CD4-positive, CD25-positive, alpha-beta regulatory T cell (primary cell): ENCODE measurements at places on chromosomes 1 and 21.
A peak's percentile ranks its signal among the peaks of the same experiment; 100 is the strongest.

- DNase-seq: no peak
Observed at GRCh38 chr1:104084380-104084779, 334.7 kb downstream of the AMY1C start.

GRCh38 chr1:116334868-116335635, 38.0 kb upstream of the ATP1A1 start:
- DNase-seq: no peak

- DNase-seq: no peak
Observed at GRCh38 chr1:153386500-153386901, 4.4 kb downstream of the S100A8 start.

GRCh38 chr21:32523463-32523862, 61.9 kb downstream of the TCP10L start:
- no peak for DNase-seq

GRCh38 chr1:172417557-172417956, 2.9 kb upstream of the C1orf105 start:
- DNase-seq: no peak

GRCh38 chr1:211287218-211287617, 28.1 kb downstream of the RCOR3 start:
- DNase-seq: no peak

DNA sequence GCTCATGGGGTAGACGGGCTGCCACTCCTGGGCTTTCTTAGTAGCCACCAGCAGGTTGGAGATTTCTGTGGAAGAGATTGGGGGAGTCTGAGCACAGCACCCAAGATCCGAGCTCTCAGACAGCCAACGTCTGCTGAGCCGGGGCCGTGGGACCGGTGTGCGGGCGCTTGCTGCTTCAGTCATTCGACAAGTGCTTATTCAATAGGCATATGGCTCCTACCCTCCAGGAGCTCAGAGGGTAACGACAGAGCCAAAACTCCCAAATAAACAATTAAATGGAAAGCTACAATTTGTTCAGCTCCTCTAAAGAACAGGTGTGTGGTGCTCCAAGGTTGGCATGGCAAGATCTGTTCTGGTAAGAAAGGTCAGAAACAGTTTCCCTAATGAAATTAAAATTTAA, 106.0 kb downstream of the RAVER2 start:
- no peak for DNase-seq

DNA sequence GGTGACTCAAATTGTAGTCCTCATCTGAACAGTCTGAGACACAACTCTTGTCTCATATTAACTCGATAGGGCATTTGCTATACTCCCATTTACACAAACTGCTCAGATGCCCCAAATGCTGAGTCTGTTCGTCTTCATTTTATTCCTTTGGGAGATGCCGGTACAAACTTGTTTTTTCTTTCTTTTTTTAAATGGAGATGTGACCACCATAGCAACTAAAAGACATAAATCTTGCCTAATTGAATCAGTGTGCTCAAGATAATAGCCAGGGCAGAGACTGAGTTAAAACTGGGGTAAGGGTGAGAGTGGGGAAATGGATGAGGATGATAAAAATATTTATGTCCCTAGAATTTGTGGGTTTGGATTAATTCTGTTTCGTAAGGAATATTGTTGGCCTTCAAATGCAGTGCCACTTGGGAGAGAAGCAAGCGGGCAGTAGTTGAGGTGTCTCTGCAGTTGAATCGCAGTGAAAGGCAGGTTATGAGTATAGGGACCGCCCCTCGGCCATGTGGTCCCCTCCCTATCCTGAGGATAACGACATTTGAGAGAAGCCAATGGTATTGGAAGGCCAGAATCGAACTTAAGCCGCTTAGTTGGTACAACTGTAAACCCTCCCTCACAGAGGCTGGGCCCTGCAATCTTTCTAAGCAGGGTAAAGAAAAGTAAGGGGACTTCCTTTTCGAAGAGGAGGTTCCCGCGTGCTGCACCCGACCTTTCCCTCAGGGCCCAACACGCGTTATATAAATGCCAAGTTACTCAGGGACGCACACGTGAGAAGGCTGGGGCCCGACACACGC, 859 bp upstream of the LRRC8B start:
- peak; percentile 86 for DNase-seq

DNA sequence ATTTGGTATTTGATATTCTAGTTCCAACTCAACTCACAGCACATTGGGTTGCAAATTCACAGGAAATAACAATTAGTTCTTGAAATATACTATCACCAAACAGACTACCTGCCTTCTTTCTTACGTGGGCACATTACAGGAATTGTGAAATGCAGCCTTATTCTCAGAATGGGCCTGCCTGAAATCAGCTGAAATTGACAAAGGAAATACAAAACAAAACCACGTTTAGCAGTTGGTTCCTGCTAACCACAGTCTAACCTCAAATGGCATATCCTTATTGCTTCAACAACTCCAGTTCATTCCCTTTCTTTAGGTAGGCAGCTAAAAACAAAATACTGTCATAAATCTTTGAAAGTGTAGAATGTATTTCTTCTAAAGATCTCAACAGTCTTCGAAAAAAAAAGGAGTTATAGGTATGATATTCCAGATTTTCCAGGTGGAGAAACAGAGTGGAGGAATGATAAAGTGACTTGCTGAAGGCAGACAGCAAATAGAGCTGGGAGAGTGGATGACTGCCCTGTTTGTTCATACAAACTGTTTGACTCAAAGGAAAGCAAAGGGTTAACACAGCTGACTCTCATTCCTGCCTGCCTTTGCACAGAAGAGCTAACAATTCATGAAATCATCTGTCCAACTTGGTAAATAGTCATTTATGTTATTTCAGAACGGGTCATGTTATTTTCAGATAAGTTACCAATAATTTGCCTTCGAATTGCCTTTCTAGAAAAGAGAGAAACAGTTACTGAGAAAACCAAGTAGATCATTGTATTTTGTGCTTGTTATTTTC, 1.6 kb upstream of the GREM2 start:
- no peak for DNase-seq

- peak; percentile 94 for DNase-seq
Observed at GRCh38 chr1:25675729-25676476, 59.3 kb downstream of the MAN1C1 start.

- no peak for DNase-seq
Observed at GRCh38 chr1:201790261-201790660, 38.7 kb upstream of the IPO9 start.

GRCh38 chr1:172902861-172903381, 147.8 kb downstream of the TNFSF18 start:
- DNase-seq: no peak

DNA sequence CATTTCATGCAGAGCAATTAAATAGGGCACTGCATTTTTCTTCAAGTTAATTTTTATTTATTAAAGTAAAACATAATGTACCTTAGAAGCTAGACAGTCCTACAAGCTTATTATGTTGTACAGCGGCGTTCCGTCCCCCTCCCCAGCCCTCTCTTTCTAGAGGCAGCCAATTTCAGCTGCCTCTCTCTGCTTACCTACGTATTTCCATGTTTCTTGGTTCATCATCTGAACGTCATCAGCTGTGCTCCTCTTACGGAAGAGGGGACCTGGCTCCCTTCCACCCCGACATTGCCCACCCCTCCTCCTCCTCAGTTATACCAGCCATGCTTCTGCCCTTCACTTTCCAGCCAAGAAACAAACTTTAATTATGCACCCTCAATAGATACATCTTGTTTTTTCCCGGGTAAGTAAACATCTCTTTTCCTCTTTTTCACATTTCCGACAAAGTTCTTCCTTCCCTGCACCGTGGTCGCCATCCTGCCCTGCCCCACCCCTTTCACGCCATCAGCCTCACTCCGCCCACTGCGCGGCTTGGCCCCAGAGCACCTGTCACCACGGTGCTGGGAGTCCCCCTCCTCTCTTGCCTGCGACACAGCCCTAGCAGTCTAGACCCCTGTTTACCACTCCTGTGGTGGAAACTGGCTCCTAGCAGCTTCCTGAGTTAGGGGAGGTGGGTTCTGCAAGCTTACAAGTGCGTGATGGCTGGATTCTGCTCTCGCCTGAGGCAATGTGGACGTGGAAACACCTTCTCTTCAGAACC, 57.9 kb downstream of the SLC37A1 start:
- no peak for DNase-seq

- DNase-seq: no peak
Observed at GRCh38 chr1:108732398-108732797, 14.1 kb upstream of the STXBP3 start.

DNA sequence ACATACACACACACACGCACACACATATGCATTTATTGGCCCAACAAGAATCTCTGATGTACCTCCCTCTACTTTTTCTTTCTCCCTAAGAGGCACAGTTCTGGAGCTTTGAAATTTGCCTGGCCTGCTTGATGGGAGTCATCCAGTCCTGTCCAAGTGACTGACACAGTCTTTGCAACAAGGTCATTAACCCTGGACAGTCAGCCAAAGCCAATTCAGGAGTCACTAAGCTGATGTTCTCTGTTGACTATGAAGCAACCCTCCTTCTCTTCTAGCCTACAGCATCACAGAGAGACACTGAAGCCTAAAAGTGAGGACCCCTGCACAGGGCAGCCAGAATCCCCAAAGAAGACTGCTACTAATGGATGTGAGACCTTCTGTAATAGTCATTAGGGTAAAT, 123.1 kb downstream of the HHIPL2 start:
- no peak for DNase-seq

- no peak for DNase-seq
Observed at GRCh38 chr1:159205225-159205624, 550 bp downstream of the ACKR1 start.

- no peak for DNase-seq
Observed at GRCh38 chr1:204357551-204358490, 1.9 kb downstream of the PLEKHA6 start.
